ENCODE measurements at places on chromosomes 4 and X.

DNA sequence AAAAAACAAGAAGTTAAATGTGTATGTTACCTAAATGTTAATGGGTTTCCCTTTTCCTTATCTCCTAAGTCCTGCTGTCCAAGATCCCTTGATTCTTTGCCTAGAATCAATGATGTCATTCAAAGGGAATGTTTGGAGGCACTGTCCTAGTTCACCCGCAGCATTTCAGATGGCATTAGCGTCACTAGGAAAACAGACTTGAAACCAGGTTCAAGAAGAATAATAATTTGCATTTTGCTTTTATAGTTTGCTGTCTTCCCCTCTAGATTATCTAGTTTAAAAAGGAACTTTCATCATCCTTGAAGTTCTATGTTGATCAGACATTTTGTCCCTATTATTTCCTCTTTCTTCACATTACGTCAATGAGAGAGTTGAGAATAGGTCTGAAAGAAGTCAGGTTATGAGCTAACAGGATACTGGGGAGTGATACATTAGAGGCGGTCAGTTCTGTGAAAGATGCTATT is 234.1 kb upstream of the PGRMC2 start:
- no peak for DNase-seq

GRCh38 chrX:136047016-136047642 is 61.9 kb downstream of the SLC9A6 start:
- no peak for DNase-seq

GRCh38 chr4:4759232-4759631 is 100.2 kb upstream of the MSX1 start:
- DNase-seq = no peak

DNA sequence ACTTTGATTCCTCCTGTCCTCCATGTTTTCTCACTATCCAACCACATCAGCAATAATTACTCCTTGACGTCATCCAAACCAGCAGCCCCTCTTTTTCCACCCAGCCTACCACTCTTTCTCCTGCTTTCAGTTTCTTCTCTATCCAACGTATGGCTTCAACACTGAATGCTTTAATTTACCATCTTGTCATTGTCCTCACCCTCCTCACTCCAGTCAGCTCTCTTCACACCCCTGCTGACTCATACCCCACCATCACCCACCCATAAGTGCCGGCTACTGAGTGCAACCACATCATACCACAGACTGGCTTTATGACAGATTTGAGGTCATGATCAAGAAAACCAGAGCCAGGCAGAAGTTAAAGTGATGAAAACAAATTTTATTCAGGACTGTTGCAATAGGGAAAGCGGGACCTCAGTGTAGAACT is 9.8 kb upstream of the ANXA5 start:
- DNase-seq = no peak

- DNase-seq = no peak
These were observed 213.8 kb upstream of the PACRGL start for GRCh38 chr4:20486433-20486832.
